ENCODE measurements at places on chromosomes 5 and 9.

DNA sequence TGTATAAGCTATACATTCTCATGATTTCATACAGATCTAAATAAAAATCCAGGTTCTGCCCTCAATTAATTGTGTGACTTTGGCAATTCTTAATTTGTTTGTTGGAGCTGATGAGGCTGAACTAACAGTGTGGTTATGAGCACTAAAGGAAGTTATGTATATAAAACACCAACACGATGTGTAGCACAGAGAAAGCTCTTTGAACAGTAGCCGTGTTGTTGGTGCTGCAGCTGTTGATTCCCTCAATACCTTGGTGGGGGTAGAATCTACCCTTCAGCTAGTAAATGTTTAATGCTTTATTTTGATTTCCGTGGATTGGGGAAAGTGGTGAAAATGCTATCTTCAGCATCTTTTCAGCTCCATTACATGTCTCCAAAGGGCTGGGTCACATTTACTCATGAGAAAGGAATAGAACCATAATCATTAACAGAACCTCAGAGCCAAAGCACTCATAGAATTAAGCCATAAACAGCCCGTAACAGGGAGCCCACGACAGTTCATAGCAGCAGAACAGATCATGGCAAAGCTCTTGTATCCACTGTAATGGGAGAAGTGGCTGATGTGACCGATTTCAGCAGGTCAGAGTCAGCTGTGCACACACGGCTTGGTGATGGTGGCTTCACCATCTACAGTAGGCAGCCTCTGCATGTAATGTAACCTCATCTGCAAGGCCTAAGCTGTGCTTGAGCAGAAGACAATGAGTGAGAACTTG, 332.7 kb downstream of the DIRAS2 start:
- DNase-seq = no peak

DNA sequence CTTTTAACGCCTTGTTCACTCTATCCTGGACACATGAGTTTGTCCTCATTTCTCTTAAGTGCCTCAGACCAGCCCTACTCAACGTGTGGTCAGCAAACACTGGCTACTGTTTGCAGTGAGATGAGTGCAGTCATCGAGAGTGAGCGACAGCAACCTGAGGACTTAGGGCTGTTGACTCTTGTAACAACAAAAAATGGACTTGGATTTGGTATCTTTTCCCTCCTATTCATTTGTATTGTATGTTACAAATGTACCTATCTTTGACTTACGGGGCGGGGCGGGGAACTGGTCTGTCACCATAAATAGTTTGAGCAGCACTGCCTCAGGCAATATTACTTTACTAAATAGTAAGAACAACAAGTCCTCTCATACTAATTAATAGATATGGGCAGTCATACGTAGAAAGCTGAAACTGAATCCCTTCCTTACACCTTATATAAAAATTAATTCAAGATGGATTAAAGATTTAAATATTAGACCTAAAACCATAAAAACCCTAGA, 84.1 kb downstream of the TLE1 start:
- DNase-seq = no peak

GRCh38 chr9:29214690-29215253, 1641.5 kb upstream of the C9orf72 start:
- no peak for DNase-seq

DNA sequence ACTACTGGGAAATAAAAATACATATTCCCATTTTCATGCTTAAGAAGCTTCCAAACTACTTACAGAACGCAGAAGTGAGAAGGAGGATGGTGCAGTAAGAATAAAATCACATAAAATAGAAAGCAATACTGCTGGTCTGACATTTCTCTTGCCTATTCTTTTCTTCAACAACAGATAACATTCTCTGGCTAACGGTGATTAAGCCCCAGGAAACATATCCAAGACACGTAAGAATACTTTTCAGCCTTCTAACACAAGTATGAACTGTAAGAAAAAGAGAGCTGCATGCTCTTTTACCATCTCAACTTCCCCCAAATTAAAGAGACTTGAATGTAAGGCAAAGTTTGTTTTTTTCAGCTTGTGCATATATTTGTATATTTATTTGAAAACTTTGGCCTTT, 156.1 kb upstream of the TARS1 start:
- DNase-seq = no peak

DNA sequence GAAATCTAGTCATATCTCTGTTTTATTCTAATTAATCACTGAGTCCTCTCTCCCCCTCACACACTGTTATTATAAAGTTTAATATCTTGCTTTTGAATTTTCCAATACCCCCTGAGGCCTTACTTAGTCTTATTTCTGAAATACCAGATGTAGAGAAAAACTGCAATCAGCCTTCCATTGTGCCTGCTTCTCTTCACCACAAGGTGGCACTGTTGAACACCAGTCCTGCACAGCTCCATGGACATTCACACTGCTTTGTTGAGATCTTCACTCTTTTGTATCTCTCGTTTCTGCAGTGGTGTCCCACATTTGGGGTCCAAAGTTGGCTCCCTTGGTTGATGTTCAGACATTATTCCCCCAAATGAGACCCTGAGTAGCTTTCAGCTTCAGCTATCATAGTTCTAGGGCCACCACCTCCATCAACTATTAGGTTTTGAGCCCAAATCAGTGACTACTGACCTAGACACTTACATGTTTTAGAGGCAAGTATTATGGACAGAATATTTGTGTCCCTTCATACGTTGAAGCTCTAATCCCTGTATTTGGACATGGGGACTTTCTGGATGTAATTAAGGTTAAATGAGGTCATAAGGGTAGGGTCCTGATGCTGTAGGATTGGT, 24.3 kb downstream of the BOD1 start:
- DNase-seq = no peak

DNA sequence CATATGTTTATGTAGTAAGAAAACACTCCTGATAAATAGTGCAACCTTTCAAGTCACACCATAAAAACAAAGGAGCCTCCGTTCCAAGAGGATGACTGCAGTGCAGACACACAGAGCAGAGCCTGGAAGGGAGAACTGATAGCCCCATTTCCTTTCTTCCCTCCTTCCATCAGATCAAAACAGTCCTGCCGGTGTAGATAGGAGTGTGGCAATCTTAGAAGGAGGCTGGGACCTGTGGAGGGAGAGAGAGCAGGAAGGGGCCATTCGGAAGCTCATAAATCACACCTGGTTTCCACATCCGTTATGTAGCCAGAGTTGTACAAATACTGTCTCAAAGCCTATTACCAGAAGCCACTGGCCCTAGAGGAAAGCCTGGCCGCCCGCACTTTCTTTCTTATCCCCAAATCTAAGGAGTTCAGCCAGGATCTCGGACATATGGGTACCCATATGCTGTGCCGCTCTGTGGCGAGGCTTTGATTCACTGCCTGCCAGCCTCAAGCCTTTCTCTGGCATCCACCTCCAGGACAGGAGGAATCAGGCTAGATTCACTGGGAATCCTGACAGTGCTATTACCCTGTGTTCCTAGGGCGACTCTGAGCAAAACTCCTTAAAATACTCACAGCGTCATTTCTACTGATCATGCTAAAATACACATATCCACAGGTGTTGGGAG, 26.9 kb downstream of the DAP start:
- no peak for DNase-seq

DNA sequence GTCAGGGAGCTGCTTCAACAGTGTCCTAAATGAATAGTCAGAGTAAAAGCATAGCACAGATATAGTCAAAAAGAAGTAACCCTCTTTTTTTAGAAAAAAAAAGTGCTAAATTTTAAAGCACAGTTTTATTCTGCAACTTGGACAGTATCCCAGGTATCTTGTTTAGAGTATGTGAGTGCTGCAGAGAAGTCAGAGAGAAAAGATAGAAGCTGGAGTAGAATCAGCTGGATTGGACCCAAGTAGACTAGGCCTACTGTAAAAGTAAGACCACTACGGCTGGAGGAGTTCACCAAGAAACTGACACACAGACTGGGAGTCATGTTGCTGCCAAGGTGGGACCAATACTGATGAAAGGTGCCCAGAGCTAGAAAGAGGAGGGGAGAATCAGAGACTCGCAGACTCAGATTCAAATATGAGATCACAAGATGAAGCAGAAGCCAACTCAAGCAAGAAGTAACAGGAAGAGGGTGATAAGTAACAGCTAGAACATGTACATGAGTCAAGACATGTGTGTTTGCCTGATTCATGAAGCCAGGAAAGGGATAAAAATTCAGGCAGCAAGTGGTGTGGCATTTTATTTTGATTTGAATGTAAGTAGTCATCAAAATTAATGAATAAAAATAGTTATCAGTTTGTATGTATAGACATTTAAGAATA, 25.6 kb upstream of the TUSC1 start:
- no peak for DNase-seq

DNA sequence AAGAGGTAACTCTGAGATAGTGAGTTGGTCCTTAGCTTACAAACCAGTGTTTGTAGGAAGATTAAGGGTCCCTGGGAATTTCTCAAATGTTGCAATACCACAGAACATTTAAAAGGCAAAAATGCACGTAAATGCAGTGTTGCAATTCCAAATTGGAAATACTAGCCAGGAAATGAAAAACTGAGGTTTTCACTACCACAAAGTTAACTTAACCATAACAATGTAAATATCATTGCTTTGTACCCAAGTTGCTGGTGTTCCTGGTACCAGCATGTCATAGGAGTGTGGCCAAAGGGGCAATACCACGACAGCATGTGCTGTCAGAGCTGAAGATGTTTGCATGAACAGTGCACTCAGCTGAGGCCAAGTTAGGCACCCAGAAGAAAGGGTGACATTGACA, 382.9 kb downstream of the GLIS3 start:
- no peak for DNase-seq

DNA sequence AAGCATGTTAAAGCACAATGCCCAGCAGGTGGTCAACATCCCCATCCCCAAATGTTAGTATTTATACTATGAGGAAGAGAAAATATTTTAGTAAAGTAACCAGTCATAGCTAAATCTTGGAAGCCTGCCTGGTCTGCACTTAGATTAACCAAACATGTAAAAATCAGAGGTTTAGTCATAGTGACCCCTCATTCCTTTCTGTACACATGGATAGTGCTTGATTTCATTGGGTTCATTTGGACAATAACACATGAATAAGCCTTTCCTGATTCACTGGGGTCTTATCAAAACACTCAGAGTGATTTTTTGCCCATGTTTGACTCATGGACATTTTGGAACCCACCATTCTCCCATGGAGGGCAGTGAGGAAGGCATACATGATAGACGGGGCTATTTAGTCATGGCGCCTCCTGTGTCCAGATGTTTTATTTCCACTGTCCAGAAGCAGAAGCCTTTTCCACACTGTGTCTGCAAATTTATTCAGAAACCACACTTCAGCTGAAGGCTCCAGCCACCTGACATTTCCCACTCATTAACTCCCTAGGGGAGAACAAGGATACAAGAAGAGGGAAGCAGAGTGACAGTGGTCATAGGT, 32.5 kb downstream of the OR1J1 start:
- no peak for DNase-seq

- DNase-seq = no peak
These were observed 53.7 kb downstream of the ZNF622 start for GRCh38 chr5:16411741-16412455.

GRCh38 chr5:37249815-37250164, 614 bp upstream of the CPLANE1 start:
- no peak for DNase-seq

DNA sequence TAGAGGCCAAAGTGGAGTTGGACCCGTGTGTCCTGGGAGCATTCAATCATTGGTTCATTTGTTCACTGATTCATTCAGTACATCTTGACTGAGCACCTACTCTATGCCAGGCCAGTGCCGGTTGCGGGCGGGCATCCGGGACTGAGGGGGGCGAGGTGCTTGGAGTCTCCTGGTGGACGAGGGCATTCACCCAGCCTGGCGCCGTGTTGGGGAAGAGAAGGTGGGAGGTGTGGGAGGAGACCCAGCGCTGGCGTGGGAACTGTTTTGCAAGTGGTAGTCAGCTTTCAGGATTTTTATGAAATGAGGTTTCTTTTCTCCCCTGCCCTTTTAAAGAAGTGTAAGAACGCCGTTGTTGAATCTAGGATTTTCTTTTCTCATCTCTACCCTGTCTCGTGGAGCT, 37.2 kb downstream of the NCS1 start:
- DNase-seq = no peak

DNA sequence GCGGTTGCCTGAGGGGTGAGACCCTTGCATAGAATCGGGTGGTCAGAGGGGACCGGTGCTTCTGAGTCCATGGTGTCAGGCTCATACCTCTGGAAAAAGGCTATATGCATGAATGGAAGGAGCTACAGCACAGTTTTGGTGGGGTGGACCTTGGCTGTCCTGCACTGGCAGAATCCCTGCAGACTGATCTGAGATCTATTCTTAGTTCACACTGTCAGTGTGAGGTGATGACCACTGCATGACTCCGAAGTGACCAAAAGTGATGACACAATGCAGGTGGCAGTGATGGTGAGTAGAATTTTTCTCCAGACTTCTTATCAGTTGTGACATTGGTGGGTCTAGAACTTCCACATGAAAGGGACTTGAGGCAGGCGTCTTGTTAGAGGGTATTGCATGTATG, 105.2 kb upstream of the SLC28A3 start:
- no peak for DNase-seq

- no peak for DNase-seq
These were observed 33.3 kb downstream of the PUM3 start for GRCh38 chr9:2810420-2811075.

DNA sequence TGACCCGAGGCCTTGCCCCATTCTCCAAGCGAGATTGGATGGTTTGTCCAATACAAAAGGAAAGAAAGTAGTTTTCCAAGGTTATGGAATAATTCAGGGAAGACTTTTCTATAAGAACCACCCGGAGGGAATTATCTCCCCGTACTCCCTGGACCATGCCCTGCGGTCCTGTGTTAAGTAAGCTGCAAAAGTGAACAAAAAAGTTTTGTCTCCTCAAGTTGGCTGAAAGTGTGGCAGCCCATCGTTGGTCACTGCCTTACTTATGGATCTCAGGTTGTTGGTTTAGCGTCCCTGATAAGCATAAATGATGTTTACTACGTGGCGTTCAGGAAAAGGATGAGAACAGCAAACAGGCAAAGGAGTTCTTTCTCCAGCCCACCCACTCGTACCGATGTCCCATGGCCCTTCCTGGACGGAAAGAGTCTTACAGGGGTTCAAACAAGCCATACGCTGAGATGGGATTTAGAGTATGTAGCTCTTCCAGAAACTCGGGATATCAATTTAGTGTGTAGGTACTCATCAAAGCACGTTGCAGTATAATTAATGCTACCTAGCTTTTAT, 413 bp upstream of the AUH start:
- no peak for DNase-seq

DNA sequence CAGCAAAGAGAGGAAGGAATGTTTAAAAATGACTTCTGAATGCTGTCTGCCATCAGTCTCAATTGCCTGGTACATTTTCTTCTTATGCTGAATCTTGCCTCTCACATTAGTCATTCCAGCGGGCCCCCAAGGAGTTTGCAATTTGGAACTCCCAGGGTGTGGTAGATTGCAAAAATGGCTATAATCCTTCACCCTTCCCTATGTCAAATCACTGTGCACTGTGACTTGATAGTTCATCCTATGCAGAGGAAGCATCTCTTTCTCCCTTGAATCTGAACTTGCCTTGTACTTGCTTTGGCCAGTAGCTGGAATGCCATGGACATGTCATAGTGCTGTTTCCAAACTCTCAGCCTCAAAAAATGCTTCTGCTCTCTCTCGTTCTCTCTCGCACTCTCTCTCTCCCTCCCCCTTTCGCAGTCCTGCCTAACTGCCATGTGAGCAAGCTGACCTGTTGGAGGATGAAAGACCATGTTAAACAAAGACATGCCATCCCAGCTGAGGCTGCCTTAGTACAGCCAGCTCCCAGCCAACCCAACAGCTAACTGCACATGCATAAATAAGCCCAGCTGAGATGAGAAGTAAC, 284.0 kb upstream of the TLE4 start:
- no peak for DNase-seq

Data from activated naive CD4-positive, alpha-beta T cell (primary cell).